Testis (tissue), 5 donors: ENCODE measurements at places on chromosomes 4 and X. TPM values are rescaled to one million over a fixed set of nuclear protein-coding genes. Genes with fewer than 3 reads are reported as not detected.
A peak's percentile ranks its signal among the peaks of the same experiment; 100 is the strongest.

GRCh38 chr4:81919223-81919622 is 447.5 kb upstream of the RASGEF1B start:
- no peak for DNase-seq

DNA sequence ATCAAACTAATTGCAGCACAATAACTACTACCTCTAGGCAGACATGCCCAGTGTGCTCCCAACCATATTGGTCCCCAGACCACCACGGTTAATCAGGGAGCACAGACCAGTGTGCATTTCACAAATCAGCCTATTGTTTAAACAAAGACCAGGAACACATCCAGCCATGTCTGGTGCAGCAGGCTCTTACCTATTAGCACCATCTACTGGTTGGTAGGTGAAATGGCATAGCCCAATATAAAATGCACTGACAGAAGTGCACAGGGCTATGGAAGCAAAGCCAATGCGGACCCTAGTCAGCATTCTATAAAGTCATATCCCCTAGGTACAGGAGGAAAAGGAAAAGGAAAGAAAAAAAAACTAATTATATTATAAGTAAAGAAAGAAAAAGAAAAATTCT is 15.5 kb upstream of the CYLC1 start:
- DNase-seq, result peak; percentile 16

GRCh38 chr4:40462326-40462725 is 127.2 kb downstream of the CHRNA9 start:
- DNase-seq, result no peak

GRCh38 chr4:183426507-183426906 is 17.9 kb upstream of the CDKN2AIP start:
- no peak for DNase-seq

GRCh38 chrX:74446876-74447275 is 25.6 kb downstream of the SLC16A2 start:
- no peak for DNase-seq

The ZCCHC18 gene
- 6.2 TPM for total RNA-seq

The NAA11 gene
- 17.2 TPM for total RNA-seq
